Vagina (tissue), 2 donors: ENCODE measurements at places on chromosomes 1 and 21. TPM values are rescaled to one million over a fixed set of nuclear protein-coding genes. Genes with fewer than 3 reads are reported as not detected.

Gene MYBPHL
- total RNA-seq, result not detected

Gene C2CD2
- total RNA-seq, result 36.1 TPM

Gene AXDND1
- not detected for total RNA-seq

Gene B3GALT5
- total RNA-seq, result 1.5 TPM

Gene EPHB2
- 3.9 TPM for total RNA-seq

Gene KIF26B
- 0.49 TPM for total RNA-seq

Gene BSND
- not detected for total RNA-seq

Gene TNFSF4
- 0.74 TPM for total RNA-seq

Gene SPRR2B
- total RNA-seq, result not detected

Gene FCER1G
- 64.8 TPM for total RNA-seq

Gene FAM43B
- not detected for total RNA-seq

Gene RHBDL2
- 9.6 TPM for total RNA-seq

Gene RPE65
- total RNA-seq, result not detected

Gene DLGAP3
- not detected for total RNA-seq

Gene TMEM240
- total RNA-seq, result 3.9 TPM

Gene TNFRSF1B
- total RNA-seq, result 41.0 TPM
